ENCODE measurements at places on chromosomes 1 and 21.

DNA sequence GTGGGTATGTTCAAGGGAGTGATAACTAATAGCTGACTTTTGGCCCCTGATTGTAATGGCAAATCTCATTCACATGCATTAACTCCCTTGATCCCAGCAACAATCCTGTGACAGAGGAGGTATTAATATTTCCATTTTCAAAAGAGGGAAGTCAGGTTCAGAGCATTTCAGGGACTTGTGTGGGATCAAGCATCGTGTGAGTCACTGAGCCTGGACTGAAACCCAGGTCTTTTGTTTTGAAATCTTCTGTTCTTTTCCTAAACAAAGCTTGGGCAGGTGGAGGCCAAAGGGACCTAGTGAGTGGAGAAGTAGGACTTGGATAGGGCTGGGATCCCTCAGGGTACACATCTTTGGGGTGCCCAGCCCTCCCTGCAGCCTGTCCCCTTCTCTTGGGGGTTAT, 37.9 kb downstream of the ETNK2 start:
- no peak for DNase-seq

DNA sequence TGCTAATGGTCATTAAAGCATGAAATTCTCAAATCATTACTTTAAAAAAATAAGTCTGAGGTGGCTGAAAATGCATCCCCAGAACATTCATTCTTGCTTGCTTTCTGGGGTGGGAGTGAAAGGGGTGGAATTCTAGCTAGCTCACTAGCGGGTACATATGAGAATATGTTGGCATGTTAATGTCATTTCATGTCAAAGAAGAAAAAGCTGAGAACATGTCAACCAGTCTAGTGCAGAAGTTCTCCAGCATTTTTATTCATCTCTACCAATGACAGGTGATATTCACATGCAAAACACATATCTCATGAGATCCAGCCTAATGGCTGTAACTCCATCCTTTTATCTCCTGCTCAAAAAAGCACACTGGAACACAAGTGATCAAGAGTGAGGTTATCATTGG, 49.1 kb downstream of the ZNHIT6 start:
- DNase-seq = no peak

- no peak for DNase-seq
Measured at GRCh38 chr1:214270097-214270650, 10.8 kb upstream of the SMYD2 start.

DNA sequence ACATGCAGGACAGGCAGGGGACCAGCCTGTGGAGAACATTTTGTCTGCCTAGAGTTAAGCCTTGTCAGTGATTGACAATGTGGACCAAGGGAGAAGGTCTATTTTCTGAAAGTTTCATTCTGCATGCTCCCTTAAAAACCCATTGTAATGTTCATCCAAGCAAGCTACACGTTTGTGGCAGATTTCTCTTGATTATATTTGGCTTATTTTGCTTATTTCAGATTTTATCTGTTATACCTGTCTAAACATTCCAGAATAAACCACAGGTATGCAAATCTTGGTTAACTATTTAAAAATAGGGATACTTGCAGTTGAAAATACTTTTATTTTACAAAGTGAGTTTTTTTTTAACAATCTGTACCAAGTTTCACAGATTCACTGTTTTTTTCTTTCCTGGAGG, 78.2 kb upstream of the F3 start:
- no peak for DNase-seq

- peak; percentile 25 for DNase-seq
Measured at GRCh38 chr21:28884481-28884880, 108.2 kb downstream of the LTN1 start.

- DNase-seq = no peak
Measured at GRCh38 chr1:99843760-99844159, 6.4 kb upstream of the AGL start.

GRCh38 chr21:35045542-35046262, 3.4 kb downstream of the RUNX1 start:
- DNase-seq = peak; percentile 69

DNA sequence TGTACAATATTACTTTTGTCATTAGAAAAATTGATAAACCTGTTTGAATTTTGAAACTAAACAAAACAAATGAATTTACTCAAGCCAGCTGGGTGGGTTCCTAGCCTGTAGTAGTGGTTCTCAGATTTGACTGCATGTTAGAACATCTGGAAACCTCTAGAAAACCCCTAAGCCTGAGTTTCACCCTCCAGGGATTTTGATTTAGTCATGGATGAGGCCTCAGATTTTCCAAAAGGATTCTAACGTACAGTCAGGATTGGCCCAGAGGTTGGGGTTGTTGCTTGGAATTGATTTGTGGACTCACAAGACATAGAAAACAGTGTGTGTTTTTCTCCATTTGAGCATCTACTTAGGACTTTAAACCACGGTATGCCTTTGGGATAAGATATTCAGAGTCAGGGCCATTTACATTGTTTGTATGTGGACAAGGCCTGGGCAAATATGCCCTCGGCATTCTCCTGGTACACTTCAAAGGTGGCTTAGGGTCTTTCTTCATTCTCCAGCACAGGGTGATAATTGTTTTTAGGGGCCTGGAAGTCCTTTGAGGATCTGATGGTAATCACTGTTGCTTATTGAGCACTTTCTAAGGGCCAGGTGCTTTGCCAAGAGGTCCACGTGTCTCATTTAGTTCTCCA, 42.6 kb downstream of the ATP5PO start:
- no peak for DNase-seq

DNA sequence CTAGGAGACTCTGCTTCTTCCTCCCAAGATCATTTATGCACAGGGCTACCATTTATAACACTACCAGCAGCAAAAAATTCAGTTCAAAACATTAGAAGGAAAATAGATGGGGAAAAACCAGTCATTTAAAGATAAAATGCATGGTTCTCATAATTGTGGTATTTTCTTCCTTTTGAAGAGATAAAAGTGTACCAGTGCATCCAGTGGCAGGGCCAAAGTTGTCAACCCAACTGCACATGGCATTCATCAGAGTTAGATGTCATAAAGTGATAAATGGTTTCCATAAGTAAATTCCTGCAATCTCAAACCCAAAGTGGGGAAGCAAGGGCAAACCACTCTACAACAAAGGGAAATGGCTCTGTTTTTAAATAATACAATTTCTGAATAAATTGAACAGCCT, 119.1 kb upstream of the DMRTA2 start:
- no peak for DNase-seq

DNA sequence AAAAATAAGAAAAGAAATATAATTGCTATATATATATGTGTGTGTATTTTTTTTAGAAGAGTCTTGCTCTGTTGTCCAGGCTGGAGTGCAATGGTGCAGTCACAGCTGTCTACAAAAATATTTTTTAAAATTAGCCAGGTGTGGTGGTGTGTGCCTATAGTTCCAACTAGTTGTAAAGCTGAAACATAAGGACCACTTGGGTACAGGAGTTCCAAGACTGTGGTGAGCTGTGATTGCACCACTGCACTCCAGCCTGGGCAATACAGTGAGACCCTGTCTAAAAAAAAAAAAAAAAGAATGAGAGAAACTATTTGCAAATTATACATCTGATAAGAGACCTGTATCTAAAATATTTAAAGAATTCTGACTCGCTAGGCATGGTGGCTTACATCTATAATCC, 42.0 kb downstream of the BMP8A start:
- no peak for DNase-seq

DNA sequence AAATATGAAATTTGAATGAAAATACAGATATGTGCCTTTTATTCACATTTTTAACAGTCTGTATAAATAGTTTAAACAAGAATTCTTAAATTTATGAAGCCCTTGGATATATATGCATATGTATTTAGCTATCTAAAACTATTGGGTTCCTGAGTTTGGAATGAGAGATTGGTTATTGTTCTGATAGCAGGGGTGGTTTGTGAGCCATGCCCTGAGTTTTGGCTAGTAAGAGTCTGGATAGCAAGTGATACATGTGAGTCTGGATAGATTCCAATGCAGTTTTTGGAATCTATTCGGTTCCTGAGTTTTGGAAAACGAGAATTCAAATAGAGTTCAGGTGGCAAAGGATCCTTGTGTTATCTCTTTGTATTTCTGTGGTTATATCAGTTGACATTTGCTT, 2.8 kb downstream of the MAN1A2 start:
- no peak for DNase-seq

DNA sequence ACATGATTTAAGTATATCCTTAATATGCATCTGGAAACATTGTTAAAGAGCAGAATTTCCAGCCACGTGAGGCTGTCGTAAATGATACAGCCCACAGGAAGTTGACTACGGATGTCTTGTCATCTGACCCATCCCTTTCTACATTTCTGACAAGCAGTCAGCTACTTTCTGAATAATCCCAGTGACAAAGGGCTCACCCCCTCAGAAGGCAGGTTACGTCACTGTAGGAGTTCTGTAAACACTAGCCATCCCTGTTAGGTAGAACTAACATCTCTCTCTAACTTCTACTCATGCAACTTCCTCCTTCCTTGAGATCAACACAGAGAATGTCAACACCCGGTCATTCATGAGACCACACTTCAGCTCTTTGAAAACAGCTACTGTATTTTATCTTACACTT, 259.2 kb downstream of the GREM2 start:
- no peak for DNase-seq

DNA sequence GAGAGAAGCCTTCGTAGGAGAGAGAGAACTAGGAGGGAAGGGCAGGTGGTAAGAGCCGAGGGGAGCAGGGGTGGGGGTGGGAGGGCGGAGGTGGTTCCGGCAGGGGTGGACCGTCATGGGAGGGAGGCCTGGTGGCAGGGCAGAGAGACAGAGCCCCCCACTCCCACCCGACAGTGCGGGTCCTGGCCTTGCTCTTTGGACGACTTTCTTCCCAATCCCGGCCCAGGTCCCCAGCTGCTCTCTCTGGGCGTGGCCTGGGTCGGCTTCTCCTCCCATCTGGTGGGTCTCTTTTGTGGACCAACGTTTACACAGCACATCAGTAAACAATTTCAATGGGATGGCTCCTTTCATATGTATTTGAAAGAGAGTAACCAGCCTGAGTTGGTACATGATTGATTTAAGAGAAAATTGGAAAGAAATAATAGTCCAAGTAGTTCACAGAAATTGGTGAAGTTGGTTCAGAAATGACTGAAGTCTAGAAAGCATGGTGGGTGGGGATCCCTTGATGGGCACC, 56.9 kb downstream of the LDLRAD2 start:
- no peak for DNase-seq

- no peak for DNase-seq
Measured at GRCh38 chr1:64936956-64937355, 29.4 kb downstream of the JAK1 start.

- no peak for DNase-seq
Measured at GRCh38 chr1:244246334-244246733, 195.3 kb downstream of the ZBTB18 start.
